Hair follicular keratinocyte (primary cell): ENCODE measurements at places on chromosomes 13 and 19. TPM values are rescaled to one million over a fixed set of nuclear protein-coding genes. Genes with fewer than 3 reads are reported as not detected.

Gene ZNF681
- total RNA-seq, result 0.78 and 0.80 TPM in 2 replicates

Gene RELB
- 20.6 and 35.7 TPM in 2 replicates for total RNA-seq

Gene LRRC8E
- 7.6 and 9.9 TPM in 2 replicates for total RNA-seq

Gene CEACAM16
- total RNA-seq, result not detected in 2 replicates

Gene ZNF888
- 3.4 and 6.2 TPM in 2 replicates for total RNA-seq

Gene TEX26
- total RNA-seq, result not detected in 2 replicates
